ENCODE measurements at places on chromosomes 2 and 18.

GRCh38 chr18:62554061-62554815 lies 31.4 kb downstream of the ZCCHC2 start:
- DNase-seq = no peak

DNA sequence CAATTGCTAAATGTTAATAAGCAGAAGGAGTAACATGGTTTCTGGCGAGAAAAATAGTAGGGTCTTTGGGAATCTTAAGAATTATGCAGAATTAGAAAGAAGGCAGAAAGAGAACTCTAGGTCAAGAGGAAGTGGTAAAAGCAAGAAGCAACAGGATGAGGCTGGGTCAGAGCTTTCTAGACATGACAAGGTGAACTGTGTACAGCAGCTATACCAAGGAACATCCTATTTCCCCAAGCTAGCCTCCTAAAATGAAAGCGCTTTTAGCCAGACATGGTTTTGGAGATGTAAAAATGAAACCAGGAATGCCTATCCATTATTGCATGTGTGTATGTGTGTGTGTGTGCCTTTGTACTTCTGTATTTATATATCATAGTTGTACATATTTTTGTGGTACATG lies 42.3 kb upstream of the STAT1 start:
- no peak for DNase-seq

DNA sequence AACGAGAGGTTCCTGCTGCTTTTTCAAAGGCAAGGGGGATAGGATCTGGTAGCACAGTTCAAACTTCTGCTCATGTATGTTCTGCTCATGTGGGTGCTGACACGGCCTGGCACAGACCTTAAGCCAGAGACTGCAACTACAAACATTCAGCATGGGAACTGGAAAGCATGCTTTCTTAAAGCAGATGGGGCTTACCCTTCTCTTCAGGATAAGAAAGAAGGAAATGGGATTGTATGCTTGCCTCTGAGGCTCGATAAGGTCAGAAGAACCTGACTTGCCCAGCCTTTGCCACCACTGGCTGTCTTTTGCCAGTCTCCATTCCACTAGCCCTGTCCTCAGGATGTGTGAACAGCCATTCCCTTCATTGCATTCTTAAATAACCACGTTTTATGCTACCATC lies 10.7 kb downstream of the DOCK10 start:
- no peak for DNase-seq

DNA sequence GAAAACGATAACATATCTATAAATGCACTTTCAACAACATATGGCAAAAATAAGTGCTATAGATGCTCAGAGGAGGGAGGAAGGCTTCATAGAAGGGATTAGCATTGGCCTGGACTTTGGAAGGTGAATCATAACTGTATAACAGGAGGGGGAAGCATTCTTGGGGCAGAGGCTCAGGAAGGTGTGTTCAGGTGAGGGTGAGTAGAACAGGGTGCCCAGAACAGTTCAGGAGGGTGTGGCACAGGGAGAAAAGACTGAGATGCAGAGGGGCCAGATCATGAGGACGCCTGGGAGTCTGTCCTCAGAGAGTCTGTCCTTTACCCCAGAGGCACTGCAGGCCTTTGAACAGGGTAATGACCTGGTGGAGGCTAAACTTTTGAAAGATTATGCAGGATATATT lies 29.3 kb upstream of the MEP1B start:
- no peak for DNase-seq

DNA sequence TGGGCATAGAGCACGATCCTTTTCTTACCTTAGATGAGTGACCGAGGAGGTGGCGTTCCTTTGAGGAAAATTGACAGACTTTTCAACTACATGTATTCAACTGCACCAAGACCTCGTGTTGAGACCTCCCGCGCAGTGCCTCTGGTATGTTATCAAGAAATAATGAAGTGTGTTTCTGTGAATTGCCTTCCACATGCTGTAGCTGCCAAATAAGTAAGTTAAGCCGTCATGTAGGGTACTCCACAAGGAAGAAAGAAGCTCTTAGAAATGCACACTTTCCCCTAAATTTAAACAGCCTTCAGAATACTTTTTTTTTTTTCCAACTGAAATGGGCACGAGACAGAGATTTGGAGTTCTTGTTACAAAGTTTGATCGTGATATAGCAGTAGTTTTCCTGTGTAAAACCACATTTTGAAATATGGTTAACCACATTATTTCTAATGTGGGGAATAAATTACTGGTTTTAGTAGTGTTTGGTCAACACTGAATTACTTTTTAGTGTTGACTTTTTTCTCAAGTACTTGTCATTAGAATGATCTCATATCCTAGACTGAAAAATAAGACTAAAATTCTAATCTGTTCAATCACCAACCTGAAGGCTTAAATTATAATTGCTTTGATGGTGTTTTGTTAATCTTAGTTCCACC lies 30.5 kb downstream of the PDK1 start:
- no peak for DNase-seq

- DNase-seq = no peak
These were observed 58.4 kb upstream of the RTN4 start for GRCh38 chr2:55108456-55109160.

DNA sequence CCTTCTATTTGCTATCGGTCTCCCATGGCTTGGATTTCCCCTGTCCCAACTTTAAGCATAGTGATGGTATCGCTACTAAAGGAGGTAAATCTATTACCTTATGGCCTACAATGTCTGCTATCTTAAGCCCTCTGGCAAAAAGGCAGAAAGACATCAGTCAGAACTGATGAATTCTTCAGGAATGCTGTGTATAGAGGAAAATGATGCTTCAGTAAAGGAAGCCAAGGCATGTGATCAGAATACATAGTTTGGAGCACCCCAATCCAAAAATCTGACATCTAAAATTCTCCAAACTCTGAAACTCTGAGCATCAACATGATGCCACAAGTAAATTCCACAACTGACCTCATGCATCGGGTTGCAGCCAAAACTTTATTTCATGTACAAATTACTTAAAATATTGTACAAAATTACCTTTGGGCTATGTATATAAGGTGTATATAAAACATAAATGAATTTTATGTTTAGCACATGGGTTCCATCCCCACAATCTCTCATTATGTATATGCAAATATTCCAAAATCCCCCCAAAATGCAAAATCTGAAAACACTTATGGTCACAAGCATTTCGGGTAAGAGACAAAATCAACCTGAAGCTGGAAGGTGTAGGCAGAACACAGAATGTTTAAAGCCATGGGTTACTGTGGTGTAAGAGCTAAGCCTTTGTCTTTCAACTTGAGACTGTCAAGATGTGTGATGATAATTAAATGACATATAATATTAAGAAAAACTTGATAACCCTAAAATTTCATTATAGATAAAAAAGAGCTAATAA lies 66.2 kb downstream of the CUL3 start:
- DNase-seq = no peak

DNA sequence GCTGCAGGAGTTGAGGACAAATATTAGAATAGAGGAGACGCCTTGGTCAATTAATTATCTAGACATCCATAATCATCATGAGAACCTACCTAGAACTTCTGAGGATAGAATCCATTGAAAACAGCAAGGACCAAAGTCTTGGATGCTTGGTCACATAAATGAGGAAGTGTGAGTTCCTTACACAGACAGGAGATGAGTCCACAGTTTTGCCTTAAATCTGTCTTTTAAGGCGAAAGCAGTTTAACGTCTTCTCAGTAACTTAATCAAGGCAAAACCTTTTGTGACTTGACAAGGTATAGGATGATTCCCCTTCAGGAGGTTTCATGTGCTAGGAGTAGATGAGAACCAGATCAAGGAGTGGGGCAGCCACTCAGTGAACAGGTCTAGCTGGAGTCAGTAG lies 1783.2 kb upstream of the CELF4 start:
- DNase-seq = no peak

DNA sequence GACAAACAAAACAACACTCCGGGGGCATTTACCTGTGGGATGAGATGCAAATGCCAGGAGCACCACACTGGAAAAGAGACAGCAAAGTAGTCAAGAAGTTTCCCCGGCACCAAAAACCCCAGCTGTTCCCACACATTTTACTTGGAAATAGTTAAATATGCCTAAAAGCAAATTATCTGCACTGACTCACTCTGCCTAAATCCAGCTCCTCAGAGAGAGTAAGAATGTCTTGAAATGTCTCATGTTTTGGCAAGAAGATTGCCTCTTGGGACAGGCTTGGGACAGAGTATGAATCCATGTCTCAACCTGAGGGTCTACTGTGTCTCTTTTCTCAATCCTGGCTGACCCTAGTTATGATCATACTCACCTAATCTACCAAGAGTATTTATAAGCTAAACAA lies 87.5 kb upstream of the RIOK3 start:
- no peak for DNase-seq

DNA sequence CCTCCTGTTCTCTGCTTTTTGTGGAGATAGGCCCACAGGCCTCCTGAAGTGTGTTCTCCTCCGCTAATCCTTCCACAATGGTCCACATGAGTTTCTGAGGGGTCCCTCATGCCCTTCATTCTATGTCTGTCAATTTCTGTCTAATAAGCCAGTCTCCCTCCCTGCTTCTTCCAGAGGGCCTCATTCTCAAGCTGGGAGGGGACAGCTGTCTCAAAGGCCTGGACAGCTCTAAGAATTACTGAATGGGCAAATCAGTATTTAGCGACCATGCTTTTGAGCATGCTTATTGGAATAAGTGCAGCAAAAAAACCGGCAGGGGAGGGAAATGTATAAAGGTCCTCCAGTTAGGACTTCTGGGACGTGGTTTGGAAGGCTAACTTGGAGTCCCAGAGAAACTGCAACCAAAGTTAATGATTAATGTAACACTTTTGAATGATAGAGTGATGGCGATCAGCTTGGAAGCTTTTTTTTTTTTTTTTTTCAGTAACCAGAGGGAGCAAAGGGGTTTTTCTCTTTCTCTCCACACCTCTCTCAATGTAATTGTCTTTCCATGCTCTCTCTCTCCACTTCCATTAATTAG lies 890.7 kb upstream of the POU3F3 start:
- no peak for DNase-seq

DNA sequence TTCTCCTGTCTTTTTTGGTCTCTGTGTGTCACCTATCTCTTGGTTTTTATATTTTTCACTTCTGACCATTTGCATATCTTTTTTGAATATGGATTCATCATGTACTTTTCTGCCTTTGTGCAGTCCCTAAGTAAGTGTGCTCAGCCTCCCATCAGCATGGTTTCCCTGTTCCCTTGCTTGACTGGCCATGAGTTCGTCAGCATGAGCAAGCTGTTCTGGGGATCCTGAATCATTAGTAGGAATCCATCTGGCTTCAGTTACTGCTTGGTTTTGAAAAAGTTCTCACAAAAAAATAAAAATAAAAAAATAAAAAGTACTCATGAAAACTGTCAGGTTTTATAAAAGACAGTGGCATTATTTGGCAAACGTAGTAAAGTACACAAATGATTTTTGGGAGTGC lies 144.1 kb downstream of the NCOA1 start:
- DNase-seq = no peak

DNA sequence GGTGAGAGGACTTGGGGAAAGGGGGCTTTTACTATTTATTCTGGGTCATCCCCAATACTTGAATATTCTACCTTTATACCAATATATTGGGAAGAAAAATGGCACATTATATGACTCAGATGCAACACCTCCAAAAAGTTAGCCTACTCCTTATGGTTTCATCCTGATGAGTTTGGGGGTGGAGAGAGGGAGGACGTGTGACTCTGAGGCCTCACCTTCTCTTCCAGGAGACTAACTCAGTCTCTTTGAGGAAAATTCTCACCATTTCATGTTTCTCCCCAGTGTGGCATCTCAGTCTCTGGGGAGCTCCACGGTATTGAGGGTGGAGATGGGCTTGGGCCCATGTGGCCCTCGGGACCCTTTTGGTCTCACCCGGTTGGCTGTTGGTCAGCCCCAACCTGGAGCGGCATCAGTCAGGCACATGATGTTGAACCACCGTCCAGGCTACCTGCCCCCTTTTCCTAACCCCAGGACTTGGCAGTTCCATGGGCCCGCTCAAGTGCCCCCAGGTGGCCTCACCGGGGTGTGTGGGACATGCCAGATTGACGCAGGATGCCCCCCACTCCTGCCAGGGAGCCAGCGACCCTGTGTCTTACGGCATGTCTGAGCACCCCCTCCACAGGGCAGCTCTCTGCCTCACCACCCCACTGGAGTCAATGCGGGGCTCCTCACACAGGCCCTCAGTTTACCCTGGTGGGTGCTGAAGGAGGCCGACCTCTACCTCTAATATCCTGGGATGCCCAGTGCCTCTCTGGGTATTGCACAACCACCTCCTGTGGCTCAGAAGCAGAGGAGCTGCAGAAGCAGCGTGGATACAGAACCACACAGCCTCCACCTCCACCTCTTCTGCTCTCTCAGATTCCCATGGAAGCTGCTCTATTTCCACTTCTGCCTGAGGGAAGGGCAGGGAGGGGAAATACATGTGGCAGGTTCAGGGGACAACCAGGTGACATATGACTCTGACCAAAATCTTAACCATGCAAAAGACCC lies 297.4 kb downstream of the EIPR1 start:
- DNase-seq = no peak

DNA sequence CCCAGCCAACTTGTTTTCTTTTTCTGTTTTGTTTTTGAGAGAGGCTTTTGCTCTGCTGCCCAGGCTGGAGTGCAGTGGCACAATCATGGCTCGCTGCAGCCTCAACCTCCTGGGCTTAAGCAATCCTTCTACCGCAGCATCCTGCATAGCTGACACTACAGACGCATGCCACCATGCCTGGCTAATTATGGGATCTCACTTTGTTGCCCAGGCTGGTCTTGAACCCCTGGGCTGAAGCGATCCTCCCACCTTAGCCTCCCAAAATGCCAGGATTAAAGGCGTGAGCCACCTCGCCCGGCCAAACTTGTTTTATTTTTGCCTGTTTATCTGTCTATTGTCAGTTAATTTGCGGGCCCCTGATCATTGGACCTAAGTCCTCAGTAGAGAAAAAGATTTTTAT lies 61.6 kb upstream of the MSH6 start:
- DNase-seq = no peak

- DNase-seq = no peak
These were observed 103.9 kb upstream of the HS6ST1 start for GRCh38 chr2:128422571-128422970.

DNA sequence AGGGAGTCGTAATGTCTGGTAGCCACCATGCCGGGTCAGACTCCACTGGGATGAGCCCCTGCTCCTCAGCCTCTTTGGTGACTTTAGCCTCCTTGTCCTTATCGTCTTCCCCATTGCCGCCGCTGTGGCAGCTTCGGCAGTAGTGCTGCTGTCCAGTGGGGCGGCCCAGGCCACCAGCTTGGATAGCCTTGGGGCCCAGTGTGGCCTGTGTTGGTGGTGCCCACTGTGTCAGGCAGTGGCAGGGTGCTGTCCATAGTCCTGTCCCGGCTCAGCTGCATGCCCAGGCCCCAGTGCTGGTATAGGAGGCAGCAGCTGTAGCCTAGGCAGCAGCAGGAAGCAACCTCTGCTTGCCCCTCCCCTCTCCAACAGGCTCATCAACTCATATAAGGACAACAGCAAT lies 197.1 kb upstream of the RAB12 start:
- DNase-seq = no peak

DNA sequence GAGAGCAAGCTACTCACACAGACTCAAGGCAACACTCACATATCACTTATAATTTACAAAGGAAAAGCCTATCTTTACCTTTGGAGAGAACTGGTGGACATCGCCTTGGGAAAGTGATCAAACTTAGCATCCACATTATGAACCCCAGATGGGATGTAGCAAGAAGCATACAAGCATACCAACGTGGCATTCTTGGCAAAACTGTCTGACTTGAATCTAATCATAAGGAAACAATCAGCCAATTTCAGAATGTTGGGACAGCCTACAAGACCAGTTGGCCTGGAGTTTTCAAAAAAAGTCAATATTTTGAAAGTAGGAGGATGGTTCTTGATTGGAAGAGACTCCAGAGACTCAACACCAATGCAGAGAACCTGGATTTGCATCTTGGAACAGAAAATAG lies 79.1 kb upstream of the PMAIP1 start:
- DNase-seq = no peak
